ENCODE measurements at places on chromosomes 13 and 19. TPM values are rescaled to one million over a fixed set of nuclear protein-coding genes. Genes with fewer than 3 reads are reported as not detected.
A peak's percentile ranks its signal among the peaks of the same experiment; 100 is the strongest.

The FPR3 gene
- total RNA-seq = not detected

The ZNF763 gene
- total RNA-seq = 1.8 TPM

The IZUMO2 gene
- total RNA-seq = not detected

The ZNF98 gene
- not detected for total RNA-seq

The CEACAM7 gene
- not detected for total RNA-seq

The NEK5 gene
- total RNA-seq = not detected

The RCBTB2 gene
- total RNA-seq = 2.0 TPM

The FAM83E gene
- total RNA-seq = 3.1 TPM

The TMPRSS9 gene
- not detected for total RNA-seq

The CFAP97D2 gene
- total RNA-seq = 3.8 TPM

The NLRP4 gene
- total RNA-seq = not detected

The FFAR3 gene
- total RNA-seq = not detected

The CYP4F2 gene
- not detected for total RNA-seq

The THSD8 gene
- not detected for total RNA-seq

The SERP2 gene
- total RNA-seq = not detected

The PSG7 gene
- total RNA-seq = not detected

- no peak for DNase-seq
These were observed 279.2 kb upstream of the PRR20A start for GRCh38 chr13:56861476-56861875.

- DNase-seq = no peak
These were observed 282.7 kb upstream of the KLHL1 start for GRCh38 chr13:70390968-70391367.

GRCh38 chr13:29892151-29892550, 41.7 kb upstream of the UBL3 start:
- no peak for DNase-seq

DNA sequence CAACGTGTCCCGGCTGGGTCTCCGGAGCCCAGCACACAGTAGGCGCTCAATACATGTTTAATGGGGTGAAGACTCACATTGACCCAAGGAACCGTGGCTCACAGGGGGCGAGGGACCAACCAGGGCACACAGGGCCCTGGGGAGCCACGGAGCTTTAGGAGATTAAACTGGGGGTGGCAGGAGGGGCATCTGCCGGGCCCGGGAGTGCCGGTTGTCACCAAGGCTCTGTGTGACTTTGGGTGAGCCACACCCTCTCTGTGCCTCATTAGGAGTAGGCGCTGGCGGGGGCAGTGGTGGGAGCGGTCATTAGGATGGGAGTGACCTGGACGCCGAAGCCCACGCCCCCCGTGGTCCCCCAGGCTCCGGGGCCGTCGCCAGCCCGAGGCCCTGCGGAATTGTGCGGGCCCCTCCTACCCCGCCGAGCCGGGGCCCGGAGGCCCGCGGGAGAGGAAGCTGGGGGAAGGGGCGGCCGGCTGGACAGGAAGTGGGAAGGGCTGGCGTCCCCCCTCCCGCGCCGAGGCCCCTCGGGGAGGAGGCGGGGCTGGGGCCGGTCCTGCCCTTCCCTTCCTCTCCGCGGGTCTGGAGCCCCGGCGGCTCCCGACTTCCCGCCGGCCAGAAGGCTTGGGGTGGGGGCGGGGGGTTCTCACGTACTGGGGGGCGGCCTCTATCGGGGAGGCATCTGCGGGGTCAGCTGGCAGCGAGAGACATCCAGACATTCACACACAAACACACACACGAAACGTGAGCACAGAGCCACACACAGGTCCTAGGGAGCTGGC, 1.8 kb upstream of the SSBP4 start:
- DNase-seq = no peak

- DNase-seq = peak; percentile 92
These were observed at the start of gene DNM2 for GRCh38 chr19:10717356-10718204. Gene DNM2, plus strand, starts transcription at chr19:10718079. Its CDS starts 164 bp downstream, at chr19:10718243.

DNA sequence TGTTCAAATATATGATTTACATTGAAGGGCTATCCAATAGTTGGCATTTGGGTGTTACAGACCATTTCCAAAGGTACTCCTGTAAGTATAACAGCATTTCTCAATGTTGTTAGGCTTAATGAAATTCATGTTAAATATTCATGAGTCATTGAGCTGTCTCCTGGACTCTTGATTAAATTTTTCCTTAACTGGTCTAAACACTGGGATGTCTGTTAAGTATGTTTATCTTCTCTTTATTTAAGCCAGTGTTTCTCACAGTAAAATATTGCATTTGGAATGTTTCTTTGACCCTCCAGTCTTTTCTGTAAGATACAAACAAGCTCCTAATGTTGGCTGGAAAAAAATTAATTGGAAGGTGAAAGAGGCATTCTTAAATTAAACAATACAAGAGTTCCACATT, 402.5 kb upstream of the HTR2A start:
- DNase-seq = no peak

DNA sequence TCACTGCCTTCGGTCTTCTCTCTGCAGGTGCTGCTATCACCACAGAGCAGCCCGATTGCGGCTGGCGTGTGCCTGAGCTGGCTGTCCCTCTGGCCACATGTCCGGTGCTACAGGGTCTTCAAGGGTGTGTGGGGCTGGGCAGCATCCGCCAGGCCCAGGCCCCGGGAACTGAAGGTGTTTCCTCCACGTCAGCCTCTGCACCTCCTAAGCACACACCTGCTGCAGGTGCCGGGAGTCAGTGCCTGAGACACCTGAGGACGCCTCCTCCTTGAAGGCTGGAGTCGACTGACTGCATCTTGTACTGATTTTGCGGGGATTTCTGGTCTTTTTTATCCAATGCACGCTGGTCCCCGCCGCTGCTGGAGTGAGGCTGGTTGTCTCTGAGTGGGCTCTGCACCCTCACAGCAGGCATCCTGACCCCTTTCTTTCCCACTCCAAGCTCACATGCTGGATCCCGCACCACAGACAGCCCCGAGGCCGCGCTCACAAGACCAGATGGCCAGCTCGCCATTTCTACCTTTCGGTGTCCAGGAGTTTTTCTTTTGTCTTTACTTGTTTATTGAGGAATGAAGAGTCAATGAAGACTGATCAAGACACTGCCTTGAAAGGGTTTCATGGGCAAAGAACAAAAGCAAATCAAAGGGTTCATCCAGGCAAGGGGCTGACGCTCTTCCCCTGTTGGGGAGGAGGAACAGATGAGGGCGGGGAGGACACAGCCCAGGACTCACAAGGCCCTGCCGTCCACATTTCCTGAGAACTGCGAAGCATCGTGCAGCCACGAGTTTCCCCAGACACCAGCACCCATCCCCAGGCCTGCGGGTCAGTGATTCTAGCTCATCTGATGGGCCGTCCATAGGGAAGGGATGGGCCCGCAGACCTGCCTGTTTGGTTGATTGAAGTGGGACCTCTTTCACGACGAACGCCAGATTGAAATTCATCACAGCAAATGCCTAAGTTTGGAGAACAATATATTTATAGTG, 203.8 kb upstream of the SOX1 start:
- no peak for DNase-seq

DNA sequence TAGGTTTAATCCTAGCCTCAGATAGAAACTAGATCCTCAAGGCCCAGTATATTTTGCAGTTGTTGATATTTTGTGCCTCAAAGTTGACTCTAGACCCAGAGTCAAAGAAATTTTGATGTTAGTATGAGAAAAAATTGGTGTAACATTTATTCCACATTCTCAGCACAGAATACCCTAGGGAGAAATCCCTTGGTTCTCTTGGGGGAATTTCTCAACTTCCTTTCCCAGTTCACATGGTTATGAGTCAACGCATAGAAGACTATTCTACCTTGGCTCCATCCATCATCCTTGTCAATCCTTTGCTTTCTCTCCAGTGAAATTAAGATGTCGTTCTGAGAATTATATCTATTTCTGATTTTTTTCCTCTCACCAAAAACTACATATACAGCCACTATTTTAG, 145.3 kb downstream of the POSTN start:
- DNase-seq = no peak

GRCh38 chr19:45186509-45187334, 8.1 kb downstream of the BLOC1S3 start:
- DNase-seq = no peak

DNA sequence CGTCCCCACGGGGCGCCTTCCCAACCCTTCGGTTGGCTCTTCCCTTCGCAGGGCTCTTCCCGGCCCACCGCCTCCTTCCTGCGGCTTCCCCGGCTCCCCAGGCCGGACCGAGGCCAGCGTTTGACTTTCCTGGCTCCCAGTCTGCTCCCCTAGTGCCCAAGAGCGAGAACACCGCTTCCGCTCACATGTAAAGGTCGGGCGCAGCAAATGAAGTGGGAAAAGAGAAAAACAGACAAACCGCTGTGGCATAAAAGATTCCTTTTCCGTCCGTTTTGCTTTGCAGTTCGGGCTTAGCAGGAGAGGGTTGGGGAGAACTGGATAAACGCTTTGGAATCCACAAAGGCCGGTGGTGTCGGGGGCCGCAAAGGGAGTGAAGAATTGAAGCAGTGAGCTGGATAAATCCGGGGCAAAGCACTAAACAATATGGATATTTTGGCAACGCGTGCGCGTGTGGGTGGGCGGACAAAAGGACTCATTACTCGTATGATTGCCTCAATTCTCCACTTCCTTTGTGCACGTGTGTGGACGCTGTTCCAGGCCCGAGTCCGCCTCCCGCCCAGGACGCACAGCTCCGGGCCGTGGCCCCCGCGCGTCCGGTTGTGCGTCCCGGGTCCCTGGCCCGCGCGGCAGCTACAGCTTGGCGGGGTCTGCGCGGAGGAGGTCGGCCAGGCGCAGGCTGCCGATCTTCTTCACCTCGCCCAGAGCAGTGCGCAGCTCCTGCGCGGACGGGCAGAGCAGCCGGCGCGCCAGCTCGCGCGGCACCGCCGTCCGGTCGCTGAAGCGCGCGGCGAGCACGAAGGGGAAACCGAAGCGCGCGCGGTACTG, 8.6 kb upstream of the CDX2 start:
- DNase-seq = no peak

GRCh38 chr19:2266183-2266993, 10.2 kb upstream of the JSRP1 start:
- DNase-seq = no peak

DNA sequence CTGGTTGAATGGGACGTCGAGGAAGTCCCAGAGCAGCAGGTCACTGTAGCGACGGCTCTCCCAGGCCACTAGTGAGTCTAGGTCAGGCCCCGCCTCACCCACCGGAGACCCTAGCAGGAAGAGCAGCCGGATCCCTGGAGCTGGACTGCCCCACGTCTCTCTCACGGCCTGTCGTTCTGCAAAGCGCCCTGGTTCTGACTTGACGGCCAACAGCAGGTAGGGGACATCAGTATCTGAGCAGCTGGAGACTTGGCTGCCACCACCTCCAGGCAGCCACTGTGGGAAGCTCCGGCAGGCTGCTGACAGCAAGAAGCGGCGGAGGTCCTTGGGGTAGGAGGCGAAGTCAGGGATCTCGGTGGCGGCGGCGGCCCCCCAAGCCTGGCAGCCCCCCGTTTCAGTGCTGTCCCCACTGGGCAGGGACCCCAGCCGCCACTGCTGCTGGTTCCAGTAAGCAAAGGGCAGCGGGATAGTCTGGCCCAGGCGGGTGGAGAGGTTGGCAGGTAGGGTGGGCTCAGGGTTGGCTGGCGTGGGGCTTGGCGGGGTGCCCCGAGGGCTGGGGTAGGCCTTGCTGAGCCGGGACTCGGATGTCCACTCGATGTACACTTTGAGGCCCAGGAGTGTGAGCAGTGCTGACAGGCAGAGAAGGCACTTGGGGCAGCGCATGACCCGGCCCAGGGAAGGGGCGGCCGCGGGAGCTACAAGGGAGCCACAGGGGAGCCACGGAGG, 895 bp downstream of the B3GNT8 start:
- no peak for DNase-seq

DNA sequence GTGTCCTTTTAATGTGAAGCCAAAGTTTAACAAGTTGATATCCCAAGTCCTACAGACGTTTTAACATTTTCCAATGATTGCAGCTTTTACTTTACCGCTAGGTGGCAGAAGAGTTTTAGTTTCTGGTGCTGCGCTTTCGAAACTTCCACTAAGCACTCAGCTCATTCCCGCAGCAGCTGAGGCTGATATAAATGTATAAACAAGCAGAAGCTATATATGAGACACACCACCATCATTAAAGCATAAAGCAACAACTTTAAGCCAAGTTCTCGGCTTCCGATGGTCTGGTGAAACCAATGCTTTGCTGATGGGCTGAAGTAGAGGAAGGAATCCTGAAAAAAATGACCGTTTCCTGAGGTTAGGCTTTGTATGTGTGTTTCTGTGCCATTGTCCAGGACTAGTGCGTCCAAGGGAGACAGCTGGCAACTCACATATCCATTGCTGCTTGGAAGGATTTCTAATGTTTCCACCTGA, 753.9 kb downstream of the OLFM4 start:
- no peak for DNase-seq

DNA sequence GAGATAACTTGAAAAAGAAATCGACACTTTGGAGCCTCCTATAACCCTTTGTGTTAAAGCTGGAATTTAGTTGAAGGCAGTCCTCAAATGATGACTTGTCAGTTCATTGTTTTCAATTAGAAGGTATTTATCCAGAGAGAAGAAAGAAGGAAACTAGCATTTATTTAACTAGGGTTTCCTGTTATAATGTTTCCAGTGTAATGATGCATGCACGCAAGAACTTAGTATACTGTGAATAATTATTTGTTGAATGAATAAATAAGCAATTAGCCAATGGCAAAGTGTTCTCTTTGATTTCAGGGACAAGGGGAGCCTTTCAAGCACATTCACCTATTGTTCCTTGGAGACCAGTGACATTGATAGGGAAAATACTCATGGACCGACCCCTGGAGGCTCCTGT, 307.4 kb downstream of the KLF5 start:
- DNase-seq = no peak

DNA sequence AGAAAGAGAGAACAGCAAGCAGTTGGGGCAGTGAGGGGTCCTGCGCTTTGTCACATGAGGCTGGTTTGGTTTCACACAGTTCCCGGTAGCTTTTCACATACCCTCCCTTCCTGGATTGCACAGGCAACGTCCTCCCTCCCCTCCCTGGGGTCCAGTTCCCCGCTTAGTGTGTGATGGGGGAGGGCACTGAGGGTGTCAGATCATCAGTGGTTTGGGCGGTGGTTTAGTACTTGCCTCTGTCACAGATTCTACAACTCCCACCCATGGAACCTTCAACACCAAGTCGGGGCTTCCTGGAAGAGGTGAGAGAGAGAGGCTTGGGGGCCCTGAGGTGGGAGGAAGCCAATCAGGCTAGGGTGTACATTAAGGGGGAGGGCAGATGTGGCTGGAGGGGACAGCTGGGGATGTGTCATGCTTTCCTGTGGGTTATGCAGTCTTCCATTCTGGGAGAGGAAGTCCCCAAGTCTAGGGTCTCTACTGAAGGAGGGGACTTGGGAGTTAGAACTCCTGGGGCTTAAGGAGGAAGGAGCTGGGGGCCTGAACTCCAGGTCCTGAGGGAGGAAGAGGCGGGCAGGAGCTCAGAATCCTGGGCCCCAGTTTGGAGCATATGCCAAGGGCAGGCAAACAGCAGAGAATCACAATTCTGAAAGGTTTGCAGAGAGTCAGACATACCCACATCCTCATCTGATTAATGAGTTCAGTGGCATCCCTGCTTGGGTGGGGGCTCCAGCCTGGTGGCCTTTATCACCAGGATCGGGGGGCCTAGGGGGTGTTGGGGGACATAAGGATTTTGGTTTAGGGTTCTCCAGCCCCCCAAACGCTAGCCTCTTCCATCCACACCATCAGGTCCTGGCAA, at the start of gene NKG7:
Gene NKG7 (minus strand): TSS at position 6 of the 856 bp plus-strand sequence. CDS start 119 bp downstream, outside the sequence.
- DNase-seq = peak; percentile 90
